ENCODE measurements at places on chromosomes 3 and 15.

- no peak for DNase-seq
Measured at GRCh38 chr15:58247855-58248842, 110.0 kb downstream of the AQP9 start.

- DNase-seq = no peak
Measured at GRCh38 chr3:184683900-184684560, 27.8 kb downstream of the MAGEF1 start.

GRCh38 chr15:67407786-67408185, 113.1 kb upstream of the C15orf61 start:
- DNase-seq = no peak

DNA sequence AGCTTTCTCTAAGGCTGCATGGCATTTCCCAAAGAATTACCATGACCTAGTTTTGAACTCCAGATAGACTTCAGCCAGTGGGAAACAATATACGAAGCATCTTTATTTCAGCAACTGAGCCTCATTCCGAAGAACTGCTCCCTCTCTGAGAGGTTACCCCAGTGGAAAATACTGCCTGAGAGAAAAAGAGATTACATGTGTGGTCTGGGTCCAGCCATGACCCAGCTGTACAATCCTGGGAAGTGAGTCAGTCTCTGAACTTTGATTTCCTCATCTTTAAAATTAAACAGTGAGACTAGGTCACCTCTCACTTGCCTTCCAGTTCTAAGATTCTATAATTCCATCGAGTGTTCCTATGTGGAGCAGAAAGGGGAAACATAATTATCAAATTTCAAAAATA, 42.4 kb downstream of the TNIK start:
- no peak for DNase-seq

GRCh38 chr15:28026764-28027713, 72.1 kb downstream of the OCA2 start:
- no peak for DNase-seq

- DNase-seq = no peak
Measured at GRCh38 chr3:123047062-123047319, 19.4 kb upstream of the SEMA5B start.

- DNase-seq = no peak
Measured at GRCh38 chr15:58249646-58250312, 111.6 kb downstream of the AQP9 start.

DNA sequence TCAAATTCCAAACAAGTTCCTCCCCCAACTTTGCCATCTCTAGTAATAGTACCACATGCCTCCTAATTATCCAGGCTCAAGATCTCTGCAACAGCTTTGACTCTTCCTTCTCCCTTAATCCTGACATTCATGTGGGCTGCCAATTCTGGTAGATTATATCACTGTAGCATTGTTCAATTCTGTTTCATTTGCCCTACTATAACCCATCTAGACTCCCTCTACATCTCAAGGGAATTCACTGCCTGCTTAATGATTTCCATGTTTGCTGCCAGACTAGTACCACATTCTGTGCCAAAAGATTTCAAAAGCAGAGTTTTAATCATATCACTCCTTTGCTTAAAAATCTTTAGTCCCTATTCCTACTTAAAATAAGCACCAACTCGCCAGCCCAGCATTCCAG, 34.6 kb upstream of the PPIB start:
- DNase-seq = no peak

- no peak for DNase-seq
Measured at GRCh38 chr15:101178931-101179330, 72.9 kb downstream of the CHSY1 start.

- no peak for DNase-seq
Measured at GRCh38 chr3:11339541-11339940, 67.3 kb downstream of the ATG7 start.

DNA sequence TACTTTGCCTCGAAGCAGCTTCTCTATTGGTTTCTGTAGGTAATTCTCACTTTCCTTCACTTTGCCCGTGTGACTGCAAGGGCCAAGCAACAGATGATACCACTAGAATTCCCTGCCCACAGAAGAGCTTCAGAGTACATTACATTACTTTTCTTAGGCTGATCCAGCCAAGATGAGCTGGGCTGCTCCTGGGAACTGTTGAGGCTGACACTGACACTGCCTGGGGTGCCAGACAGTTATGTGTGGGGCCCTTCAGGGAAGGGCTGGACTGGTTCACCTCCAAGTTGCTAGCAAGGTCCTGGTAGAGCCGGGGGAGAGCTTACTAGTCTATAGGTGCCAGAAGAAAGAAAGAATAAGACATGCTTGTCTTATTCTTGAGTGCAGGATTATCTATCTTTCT, 19.0 kb downstream of the GORASP1 start:
- DNase-seq = no peak

DNA sequence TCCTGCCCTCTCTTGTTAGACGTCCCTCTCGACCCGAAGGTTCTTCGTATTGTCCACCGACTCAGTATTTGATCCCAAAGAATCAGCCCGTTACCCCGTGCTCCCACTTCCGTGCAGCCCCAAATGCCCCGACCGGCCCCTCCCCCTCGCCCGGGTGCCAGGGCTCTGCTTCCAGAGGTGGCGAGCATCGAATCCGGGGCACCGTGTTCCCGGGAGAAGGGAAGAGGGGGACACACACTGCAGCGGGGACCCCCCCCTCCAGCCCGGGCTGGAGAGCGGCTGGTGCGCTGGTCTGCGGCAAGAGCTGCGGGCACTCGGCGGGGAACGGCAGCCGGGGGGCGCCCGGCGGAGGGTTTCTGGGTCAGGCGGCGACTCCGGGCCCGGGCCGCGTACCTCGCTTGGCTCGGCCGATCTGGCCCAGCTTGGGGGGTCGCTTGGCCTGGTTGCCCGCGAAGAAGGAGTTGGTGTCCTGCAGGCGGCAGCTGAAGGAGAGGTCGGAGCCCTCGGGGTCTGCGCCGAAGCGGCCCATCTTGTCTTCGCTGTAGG, 556 bp downstream of the CAMK2N2 start:
- no peak for DNase-seq

DNA sequence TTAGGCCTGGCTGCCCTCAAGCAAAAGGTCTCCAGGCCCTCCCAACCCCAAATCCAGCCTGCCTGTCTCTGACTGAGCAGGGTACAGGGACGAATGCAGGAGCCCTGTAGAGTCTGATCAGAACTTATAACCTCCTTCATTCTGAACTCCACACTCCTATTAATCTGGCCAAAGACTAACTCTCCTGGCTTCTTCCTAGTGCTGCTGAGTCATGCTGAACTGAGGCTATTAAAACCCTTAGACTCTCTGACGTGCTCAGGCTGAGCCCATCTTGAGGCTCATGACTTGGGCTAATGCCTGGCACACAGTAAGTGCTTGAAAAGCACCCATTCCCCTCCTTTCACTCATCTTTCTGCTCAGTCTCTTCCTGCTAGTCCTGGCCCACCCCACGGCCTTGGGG, 81.9 kb downstream of the NUP210 start:
- no peak for DNase-seq

DNA sequence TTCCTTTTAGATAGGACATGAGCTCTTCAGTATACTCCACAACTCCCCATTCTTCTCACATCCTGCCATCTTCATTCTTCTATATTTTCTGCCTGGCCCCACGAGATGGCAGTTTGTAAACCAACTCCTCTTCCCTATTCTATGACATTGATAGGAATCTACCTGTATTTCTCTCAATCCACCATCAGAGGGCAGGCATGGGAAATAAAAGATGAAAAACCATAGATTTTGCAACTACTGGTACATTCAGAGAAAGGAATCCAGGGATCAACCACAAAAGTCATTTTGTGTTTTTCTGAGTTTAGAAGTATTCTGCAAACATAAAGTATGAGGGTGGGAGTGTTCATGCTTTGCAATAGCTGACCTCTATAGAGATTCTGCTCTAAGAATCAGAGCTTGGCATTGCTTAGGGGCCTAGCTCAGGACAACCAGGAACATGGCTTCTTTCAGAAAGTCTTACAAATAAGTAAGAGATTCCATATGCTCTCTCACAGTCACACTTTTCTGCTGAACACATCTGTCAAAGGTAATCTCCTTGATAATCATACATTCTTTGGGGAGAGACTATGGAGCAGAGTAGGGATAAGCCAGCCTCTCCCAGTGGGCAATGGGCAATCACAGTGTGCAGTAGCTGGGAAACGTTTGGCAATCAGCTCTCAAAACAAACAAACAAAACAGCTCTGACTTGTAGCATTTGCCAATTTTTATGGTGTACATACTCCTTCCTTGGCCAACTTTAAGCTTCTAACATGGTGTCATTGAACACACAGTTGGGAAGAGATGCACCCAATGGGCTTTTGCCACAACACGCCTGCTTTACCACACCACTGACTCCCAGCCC, 43.1 kb upstream of the SLC25A36 start:
- DNase-seq = no peak

GRCh38 chr3:124639406-124640237, 90.6 kb upstream of the UMPS start:
- no peak for DNase-seq

GRCh38 chr15:74291101-74292071, 55.3 kb downstream of the CCDC33 start:
- peak; percentile 68 for DNase-seq

GRCh38 chr3:97952280-97952679, 20.0 kb downstream of the RIOX2 start:
- no peak for DNase-seq

DNA sequence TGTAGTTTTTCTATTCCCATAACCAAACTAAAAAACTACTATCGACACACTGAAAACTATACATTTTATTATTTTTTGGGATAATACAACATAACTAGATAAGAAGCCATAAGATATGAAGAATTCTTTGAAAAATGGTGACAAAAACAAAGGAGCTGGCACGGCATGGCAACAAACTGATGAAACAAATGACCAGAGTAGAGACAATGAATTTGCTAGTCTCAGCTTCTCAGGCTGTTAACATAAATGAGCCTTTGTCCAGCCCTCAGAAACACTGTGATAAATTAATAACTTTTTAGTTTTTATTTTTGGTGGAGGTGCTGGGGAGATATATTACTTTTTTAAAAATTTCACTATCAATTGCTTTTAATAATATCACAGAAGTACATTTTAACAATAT, 100.7 kb downstream of the SMARCC1 start:
- no peak for DNase-seq

GRCh38 chr15:93025625-93025982, 63.4 kb downstream of the RGMA start:
- DNase-seq = no peak

DNA sequence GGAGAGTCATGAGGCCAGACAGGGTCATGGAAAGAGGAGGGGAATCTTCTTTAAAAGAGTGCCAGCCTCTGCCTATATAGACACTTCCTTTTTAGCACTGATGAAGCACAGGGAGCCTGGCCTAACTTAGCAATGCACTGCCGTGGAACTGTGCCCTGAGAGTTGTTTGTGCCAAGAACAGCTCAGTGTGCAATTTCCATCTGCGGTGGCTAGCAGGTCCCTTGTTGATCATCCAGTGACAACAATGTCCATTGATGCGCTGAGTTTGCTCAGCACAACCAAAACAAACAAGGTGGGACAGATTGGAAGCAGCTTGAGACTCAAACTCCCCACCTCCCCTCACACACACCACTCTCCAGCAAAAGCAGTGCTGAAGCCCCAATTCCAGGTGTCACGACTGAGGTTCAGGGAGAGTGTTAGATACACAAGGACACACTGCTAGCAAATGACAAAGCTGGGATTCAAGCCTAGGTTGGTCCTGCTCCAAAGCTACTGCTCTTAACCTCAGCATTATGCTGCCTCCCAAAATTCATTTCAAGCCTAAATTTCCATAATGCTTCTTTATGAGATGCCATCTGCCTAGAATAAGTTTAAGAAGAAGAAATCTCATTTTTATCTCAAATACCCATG, 316.6 kb upstream of the UBE2E2 start:
- no peak for DNase-seq

DNA sequence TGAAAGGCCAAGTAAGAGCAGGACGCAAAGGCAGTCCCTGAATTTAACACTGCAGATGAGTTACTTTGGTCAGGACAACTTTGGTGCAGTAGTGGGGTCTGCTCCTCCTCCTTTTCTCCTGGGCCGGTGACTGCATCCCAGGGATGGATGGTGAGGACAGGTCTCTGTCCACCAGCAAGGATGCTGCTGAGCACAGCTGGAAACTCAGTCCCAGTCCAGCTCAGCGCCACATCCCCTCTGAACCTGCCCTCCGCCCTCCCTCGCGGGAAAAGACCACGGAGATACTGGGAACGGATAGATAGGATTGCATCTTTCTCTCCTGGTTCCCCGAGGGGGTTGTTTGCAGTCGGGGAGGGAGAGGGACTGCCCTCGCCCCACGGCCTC, 13.8 kb downstream of the GRAMD2A start:
- no peak for DNase-seq

DNA sequence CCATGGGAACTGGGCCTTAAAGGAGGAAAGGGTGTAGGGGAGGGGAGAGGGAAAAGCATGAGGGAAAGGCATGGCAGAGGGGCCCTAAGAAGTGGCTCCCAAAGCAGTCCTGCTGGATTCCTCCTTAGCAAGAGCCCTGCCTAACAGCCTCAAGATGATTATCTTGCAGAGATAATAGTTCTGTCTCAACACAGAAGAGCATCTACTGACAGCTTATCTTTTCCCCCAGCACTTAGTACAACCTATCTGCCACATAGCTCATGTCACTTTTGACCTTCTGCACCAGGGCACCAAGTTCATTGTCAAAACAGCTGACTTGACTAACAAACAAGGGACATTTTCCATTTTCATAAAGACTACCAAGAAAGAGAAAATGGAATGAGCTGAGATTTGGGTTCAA, 86.3 kb downstream of the ANP32A start:
- DNase-seq = no peak

DNA sequence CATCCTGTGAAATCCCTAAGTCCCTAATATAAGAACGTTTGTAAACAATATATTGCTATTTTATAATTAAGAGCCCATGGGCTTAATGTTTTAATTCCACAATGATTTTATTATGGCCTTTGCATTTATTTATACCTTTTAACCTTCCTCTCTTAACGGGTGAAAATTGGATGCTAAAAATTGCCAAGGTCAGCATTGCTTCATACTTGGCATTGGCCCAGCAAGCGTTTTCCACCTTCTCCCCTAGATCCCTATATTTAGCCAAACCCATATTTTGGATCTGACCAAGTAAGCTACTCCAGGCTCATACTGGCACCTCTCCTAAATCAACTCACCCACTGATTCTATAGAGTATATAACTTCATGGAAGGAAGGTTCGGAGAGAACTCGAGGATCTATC, 188.0 kb upstream of the NR2F2 start:
- no peak for DNase-seq

GRCh38 chr15:69757186-69757585, 304.6 kb downstream of the RPLP1 start:
- peak; percentile 50 for DNase-seq

- DNase-seq = peak; percentile 10
Measured at GRCh38 chr3:31755926-31756658, 223.4 kb downstream of the STT3B start.

- no peak for DNase-seq
Measured at GRCh38 chr3:59512066-59512465, 462.2 kb upstream of the CFAP20DC start.

- no peak for DNase-seq
Measured at GRCh38 chr3:46971742-46972141, 4.8 kb downstream of the CCDC12 start.

- DNase-seq = no peak
Measured at GRCh38 chr3:13621381-13622221, 72.7 kb downstream of the FBLN2 start.
